ENCODE measurements at places on chromosomes 12 and 14. TPM values are rescaled to one million over a fixed set of nuclear protein-coding genes. Genes with fewer than 3 reads are reported as not detected.

The AMN gene
- 4.6 TPM for total RNA-seq

The CAPZA3 gene
- 186 TPM for total RNA-seq

The TMEM253 gene
- not detected for total RNA-seq

The SLC25A47 gene
- total RNA-seq = 0.37 TPM

The ACSM4 gene
- total RNA-seq = 0.79 TPM

The ABCD2 gene
- total RNA-seq = 0.55 TPM

The APOF gene
- total RNA-seq = not detected

The GPRC5D gene
- total RNA-seq = 4.0 TPM

The VRTN gene
- 0.47 TPM for total RNA-seq

The CD163 gene
- 34.4 TPM for total RNA-seq

The RPS6KA5 gene
- total RNA-seq = 11.0 TPM

The RNF31 gene
- 96.8 TPM for total RNA-seq

The JAG2 gene
- total RNA-seq = 21.3 TPM

The KLRC2 gene
- total RNA-seq = 0.56 TPM

The PDZRN4 gene
- total RNA-seq = 11.3 TPM

The COQ10A gene
- 26.9 TPM for total RNA-seq

The PIANP gene
- 5.8 TPM for total RNA-seq

The DTX1 gene
- 26.9 TPM for total RNA-seq

The LBHD2 gene
- total RNA-seq = 1.9 TPM

The TTC6 gene
- 11.2 TPM for total RNA-seq

The PPM1A gene
- total RNA-seq = 91.1 TPM

The GRIN2B gene
- total RNA-seq = 1.8 TPM

The MARK3 gene
- 172 TPM for total RNA-seq

The SLC6A13 gene
- total RNA-seq = 3.5 TPM

The CCDC184 gene
- 8.0 TPM for total RNA-seq

The OAS1 gene
- total RNA-seq = 13.8 TPM

The EPYC gene
- not detected for total RNA-seq

The TCL1B gene
- 3.7 TPM for total RNA-seq

The TAS2R31 gene
- 7.7 TPM for total RNA-seq
